ENCODE measurements at places on chromosomes 3 and 15.

- no peak for DNase-seq
Observed at GRCh38 chr3:72914383-72914782, 26.5 kb downstream of the GXYLT2 start.

- no peak for DNase-seq
Observed at GRCh38 chr15:90126022-90126421, 23.8 kb upstream of the IDH2 start.

DNA sequence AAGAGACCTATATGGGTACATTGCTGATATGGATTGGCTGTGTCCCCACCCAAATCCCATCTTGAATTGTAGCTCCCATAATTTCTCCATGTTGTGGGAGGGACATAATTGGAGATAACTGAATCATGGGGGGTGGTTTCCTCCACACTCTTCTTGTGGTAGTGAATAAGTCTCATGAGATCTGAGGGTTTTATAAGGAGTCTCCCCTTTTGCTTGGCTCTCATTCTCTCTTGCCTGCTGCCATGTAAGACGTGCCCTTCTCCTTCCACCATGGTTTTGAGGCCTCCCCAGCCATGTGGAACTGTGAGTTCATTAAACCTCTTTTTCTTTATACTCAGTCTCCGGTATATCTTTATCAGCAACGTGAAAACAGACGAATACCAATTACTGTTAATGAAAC is 5.0 kb upstream of the ARRDC4 start:
- no peak for DNase-seq

- no peak for DNase-seq
Observed at GRCh38 chr3:5205165-5205941, 17.8 kb downstream of the EDEM1 start.

DNA sequence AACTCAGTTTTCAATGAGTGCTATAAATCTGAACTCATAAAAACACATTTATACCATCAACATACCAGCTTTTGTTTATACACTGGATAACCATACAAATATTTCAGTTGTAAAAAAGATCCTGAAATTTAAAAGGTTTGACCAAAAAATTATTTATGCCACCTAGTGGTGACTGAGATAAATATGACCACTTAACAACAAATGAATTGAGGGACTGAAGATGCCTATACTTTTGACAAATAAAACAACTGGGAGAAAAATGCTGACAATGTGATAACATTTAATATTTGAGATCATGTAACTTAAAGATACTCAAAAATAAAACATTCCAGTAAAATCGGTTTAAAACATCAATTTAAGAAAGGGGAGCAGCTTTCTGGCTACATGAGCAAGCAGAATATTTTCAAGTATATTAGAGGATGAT is 30.4 kb downstream of the ATG3 start:
- DNase-seq, result no peak

DNA sequence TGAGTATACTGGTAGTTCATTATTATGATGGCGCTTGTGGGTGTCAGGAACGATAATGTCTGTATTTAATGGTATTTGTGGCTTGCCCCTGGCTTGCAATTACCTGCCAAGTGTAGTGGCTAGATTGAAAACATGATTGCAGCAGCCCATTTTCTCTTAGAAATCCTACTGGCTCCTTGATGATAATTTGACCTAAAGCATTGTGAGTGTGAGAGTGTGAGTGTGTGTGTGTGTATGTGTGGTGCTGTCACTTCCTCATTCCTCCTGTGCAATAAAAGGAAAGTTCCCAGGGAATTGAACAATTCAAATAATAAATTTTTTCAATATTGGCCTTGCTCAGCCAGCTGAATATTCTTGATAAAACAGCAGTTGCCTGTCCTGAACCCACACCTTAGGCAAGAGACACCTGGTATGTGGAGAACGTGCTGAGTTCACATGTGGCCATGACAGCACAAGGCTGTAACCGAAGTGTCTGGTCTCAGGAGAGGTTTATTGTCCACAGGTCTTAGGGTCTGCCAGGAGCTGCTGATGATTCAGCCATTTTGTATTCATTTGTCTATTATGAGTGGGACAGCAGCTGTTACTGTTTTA is 193.3 kb downstream of the CD47 start:
- no peak for DNase-seq

DNA sequence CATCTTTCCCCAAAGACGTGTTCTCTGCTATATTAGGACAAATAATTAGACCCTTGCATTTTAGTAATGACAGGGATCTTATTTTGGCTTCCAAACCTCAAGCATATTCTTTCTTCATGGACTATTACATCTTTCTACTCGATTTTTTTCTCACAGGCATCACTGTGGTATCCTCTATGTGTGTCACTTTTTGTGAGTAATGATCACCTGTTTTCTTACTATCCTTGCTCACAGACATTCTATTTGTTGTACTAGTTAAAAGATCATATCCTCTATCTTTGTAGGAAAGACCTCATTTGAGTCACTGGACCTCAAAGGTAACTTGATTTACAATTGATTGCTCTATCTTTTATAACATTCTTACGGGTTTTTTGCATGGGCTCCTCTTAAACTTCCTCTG is 6.8 kb downstream of the C3orf80 start:
- no peak for DNase-seq

- DNase-seq, result no peak
Observed at GRCh38 chr3:55637906-55638638, 151.0 kb upstream of the WNT5A start.

DNA sequence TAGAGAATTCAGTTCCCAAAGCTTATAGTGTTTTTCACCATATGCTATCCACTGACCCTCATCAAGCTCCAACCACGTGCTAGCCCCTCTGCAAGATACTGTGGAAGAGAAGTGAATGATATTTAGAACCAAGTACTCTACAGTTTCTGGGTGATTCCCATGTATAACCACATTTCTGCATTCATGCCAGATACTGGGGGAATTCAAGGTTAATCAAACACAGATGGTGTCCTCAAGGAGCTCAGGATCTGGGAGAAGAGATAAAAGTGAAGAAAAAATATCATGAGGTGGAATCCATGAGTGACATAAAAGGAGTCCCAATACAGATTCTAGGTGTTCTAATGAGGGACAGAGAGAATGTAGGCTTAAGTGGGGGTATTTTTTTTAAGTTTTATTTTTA is 195.8 kb downstream of the FHIT start:
- no peak for DNase-seq

GRCh38 chr15:74490339-74490689 is 29.4 kb upstream of the UBL7 start:
- DNase-seq, result no peak

- no peak for DNase-seq
Observed at GRCh38 chr3:121481106-121481880, 64.5 kb downstream of the POLQ start.

DNA sequence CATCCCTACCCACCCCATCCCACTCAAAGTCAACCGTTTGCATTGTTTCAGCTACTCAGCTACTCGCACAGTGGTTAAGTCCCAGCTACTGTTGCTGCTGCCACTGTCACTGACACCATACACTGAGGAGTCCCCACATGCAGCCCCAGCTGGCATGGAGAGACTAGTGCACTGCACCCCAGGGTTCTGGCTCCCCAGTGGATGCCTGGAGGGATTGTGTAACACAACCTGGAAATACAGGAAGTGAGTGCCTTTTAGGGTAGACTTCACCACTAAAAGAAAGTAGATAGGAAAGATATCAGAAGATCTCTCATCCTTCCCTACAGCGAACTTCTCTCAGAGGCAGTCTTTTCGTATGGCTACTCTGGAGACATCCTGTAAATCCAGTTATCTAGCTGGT is 169.2 kb upstream of the STRIT1 start:
- DNase-seq, result no peak

- peak; percentile 98 for DNase-seq
Observed at GRCh38 chr15:40357723-40358470, at the start of gene DISP2. TSS of gene DISP2 (plus strand) at chr15:40358219. CDS start at chr15:40358322, 103 bp downstream.

- no peak for DNase-seq
Observed at GRCh38 chr3:50605901-50606326, 5.7 kb downstream of the CISH start.

DNA sequence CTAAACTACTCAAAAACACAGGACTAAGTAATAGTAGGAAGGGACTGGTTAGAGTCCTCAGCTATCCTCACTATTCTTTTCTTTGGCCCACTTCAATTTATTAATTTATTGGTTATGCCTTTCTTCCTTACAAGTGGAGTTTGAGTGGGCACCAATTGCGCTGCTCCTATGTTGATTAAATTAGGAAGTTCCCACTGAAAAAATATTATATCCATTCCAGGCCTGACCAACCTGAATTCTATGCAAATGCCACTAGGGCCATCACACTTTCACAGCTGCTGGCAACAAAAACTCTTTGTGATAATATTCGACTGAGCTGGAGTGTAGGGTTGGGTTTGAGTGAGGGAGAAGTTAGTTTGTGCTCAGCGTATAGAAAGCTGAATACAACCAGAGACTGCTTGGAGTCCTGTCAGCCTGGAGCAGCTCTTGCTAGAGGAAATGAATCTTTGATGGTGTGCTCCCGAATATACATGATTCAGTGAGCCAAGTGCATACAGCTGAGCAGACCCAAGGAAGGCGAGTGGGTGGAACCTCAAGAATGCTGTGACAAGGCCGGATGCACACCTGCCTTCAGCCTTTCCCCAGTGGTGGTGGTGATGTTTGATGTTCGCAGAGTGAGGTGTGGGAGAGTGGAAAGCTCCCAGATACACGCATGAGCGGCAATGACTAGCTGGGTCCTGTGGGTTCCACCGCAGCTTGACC is 1.5 kb downstream of the ARHGEF3 start:
- no peak for DNase-seq

GRCh38 chr3:10524799-10525301 is 19.5 kb upstream of the ATP2B2 start:
- no peak for DNase-seq

DNA sequence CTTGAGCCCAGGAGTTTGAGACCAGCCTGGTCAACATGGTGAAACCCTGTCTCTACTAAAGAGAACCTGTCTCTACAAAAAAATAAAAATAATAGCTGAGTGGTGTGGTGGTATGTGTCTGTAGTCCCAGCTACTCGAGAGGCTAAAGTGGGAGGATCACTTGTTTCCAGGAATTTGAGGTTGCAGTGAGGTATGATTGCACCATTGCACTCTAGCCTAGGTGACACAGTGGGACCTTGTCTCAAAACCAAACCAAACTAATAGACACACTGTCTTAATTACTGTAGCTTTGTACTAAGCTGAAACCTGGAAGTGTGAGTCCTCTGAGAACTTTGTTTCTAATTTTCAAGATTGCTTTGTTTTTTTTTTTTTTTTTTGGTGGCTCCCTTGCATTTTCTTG is 30.4 kb downstream of the MGA start:
- DNase-seq, result no peak

DNA sequence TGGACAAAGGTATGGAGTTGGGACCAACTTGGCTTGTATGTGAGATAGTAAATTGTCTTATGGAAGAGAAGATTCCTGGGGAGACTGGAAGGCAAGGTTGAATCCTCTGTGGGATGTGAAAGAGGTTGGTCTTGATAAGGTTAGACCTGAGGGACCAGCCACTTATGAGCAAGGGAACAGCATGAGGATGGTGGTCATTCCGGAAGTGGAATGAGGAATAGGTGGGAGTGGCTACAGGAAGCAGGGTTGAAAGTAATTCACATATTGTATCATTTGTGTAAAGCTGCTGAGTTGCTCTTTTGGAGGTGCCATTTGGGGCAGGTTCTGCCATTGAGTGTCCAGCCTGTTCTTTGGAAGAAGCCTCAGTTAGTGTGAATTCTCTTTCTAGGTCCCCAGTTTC is 13.2 kb downstream of the USP13 start:
- no peak for DNase-seq

DNA sequence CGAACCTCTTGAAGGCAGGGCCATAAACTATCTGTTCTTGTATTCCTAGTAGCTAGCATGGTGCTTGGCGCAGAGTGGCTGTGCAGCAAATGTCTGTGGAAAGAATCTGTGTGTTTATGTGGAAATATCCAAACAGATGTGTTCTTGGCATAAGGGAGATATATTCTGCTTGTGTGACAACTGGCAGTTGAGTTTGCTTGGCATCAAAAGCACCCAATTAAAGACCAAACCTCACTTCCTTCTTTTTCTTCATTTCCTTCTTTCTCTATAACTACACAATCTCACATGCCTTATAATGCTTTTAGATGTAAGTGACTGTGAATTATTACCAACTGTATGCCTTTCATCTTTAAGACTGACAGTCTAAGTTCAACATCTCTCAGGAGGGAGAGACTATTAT is 296.5 kb downstream of the SLC9A9 start:
- no peak for DNase-seq

DNA sequence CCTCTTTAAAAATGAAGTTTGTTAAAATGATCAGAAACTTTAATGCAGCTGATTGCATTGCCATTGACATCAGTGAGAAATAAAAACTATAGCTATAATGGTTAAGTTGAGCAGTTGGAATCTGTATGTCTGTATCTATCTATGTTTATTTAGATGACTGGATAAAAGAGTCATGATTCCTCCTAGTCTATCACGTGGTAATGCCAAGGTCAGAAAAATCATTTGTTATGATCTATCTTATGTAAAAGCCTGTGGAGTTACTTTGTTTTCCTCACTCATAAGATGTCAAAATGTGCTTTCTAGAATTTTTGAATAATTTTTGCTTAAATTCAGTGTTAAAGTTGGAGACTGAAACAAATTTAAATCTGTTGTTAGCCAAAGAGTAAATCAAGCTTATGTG is 63.3 kb downstream of the MBNL1 start:
- DNase-seq, result no peak

DNA sequence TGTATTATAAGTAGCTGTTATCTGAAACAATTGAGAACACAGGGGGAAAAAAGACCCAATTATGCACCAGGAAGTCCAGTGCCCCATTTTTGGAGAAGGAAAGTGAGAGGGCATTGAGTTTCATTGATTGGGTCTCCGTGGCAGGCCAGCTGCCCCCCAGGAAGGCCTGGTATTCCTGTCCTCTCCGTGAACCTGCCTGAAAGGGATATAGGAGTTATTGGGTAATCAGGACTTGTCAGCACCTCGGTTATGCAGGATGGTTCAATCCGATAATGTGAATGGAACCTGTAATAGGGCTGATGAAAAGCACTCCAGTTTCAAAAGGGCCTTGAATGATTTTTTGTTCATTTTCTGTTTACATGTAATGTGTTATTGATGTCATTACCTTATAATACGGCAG is 122.0 kb upstream of the RARB start:
- no peak for DNase-seq

- DNase-seq, result no peak
Observed at GRCh38 chr3:50112462-50112861, 23.7 kb downstream of the RBM5 start.

DNA sequence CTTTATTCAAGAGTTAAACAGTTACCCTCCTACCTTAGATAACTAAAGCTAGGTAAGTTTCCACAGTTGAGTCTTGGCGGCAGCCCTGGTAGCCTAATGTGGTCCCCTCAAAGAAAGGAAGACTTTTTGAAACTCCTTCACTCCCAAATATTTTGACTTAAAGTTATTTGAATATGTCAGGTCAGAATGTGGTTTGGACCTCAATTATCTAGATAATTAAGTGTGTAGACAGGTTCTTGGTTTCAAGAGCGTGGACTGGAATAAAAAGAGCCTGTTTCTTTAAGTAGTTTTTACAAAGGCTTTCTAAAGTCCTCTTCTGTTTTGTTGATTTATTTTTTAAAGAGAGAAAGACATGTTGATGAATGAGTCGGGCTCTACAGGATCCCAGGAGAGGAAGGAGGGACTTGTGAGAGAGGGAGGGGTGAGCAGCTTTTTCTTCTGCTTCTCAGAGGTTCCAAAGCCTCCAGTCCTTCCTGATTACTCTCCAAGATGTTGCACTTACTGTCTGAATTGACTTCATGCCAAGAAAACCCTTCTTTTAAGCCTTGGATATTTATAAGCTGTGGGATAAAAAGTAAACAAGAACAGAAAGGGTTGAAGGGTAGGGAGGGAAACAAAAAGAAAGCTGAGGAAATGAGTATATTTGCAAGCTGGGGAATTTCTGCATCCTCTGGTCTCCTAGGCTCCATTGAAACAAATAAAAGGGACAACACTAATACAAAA is 457.4 kb downstream of the IGSF11 start:
- DNase-seq, result no peak

GRCh38 chr3:132160198-132160597 is 125.4 kb upstream of the CPNE4 start:
- DNase-seq, result no peak
